HTR-8/SVneo (cell line): ENCODE measurements at places on chromosomes 16 and 17.

- no peak for DNase-seq
Measured at GRCh38 chr17:83186751-83187421, 107.5 kb downstream of the METRNL start.

- peak; percentile 46 for DNase-seq
Measured at GRCh38 chr16:1823821-1824220, 2.8 kb downstream of the HAGH start.

DNA sequence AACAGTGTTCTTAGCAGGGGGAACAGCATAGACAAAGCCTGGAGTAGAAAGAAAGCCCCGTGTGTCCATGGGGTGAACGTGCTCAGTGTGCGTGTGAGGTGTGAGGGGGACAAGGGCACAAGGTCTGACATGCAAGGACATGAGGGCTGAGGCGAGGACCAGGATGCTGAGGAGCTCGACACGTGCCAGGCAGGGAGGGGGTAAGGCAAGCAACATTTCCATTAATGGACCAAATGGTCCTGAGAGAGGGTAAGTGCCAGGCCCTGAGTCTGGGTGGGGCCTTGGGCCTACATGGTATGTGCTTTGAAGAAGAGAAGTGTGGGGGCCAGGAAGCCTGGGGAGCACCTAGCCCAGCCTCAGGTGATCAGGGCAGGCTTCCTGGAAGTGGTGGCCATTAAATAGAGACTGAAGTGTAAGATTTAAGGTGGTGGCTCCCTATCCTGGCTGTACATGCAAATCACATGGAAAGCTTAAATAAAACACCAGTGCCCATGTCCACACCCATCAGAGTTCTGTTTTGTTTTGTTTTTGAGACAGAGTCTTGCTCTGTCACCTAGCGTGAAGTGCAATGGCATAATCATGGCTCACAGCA, 29.3 kb downstream of the ADCY7 start:
- no peak for DNase-seq

GRCh38 chr17:14428648-14429029, 127.8 kb downstream of the HS3ST3B1 start:
- DNase-seq, result no peak

DNA sequence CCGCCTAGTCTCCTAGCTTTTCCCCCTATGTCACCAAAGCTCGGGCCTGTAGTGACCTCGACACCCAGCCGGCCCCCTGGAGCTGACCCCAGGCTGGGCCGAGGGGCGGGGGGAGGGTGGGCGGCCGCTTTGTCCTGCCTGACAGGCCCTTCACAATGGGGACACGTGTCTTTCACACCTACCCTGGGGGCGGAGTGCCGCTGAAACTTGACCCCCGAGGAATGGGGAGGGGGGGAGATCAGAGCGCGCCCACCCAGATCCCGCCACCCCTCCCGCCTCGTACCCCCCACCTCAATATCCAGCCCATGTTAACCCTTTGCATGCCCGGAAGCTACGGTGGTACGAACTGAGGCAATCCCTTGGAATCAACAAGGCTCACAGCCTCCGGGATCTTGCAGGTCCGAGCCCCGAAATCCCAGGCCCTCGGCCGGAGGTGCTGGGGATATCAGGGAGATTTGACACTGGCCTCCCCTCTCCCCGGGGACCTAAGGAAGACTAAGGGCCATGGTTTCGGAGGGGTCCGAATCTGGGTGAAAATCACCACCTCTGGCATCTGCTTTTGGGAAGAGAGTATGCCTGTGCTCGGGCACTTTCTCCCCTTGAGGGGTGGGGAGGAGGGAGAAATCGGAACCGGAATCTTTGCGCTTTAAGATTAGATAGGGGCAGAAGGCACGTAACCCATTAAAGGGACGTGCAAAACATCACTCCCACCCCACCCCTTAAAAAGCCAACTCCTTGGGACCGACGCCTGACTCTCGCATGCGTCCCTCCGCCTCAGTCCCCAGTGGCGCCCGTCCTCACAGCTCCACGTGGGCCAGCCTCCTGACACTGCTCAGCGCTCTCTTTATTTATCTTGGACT, 2.6 kb downstream of the NOG start:
- DNase-seq, result peak; percentile 29

- DNase-seq, result no peak
Measured at GRCh38 chr16:87734644-87735043, 31.1 kb downstream of the KLHDC4 start.
